Uterus (tissue), 4 donors: ENCODE measurements at places on chromosomes 2 and 18.

DNA sequence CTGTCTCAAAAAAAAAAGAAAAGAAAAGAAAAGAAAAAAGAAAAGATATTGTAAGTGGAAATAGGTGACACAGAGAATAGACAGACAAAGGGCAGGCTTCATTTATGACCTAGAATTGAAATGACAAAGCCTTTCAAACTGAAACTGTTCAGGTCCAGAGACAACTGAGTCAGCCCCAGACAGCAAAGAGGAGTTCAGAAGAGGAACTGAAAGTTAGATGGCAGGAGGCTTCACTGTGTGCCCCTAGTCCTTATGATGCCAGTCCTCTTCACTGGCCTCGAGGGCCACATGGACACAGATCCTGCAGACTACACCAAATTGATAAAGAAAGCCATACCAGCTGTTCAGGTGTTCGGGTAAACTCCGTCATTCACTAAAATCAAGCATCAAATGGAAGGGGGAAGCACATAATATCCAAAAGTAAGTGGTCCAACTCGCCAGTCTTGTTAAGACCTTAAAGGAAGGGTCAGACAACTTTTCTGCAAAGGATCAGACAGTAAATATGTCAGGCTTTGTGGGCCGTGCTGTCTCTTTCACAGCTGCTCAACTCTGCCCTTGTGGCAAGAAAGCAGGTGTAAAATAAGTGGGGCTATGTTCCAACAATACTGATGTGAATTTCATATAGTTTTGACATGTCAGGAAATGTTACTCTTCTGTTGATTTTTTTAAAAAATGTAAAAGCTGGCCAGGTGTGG, 231.9 kb upstream of the MGAT5 start:
- DNase-seq = no peak

GRCh38 chr2:27049422-27050280, 1.8 kb upstream of the AGBL5 start:
- peak; percentile 48 for DNase-seq

GRCh38 chr18:11066038-11066437, 83.3 kb downstream of the PIEZO2 start:
- DNase-seq = no peak

DNA sequence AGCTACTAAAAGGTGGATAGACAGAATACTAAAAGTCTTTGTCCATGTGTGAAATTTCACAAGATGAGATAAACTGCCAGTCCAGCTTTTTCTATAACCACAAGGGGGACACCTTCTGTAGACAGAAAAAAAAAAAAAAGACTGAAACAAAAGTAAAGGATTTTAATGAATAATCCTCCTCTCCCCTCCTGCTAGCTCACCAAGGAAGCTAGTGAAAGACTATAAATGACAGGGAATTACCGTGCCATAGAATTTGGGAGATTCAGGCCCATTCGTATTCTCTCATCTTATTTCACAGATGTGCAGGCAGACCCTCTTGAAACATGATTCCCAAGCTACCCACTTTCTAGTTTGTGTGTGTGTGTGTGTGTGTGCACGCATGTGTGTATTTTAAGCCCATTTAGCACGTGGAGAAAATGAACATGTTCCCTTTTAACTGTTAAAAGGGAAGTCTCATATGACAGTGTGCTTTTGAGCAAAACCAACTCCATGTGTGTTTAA, 36.3 kb upstream of the SLC8A1 start:
- no peak for DNase-seq

DNA sequence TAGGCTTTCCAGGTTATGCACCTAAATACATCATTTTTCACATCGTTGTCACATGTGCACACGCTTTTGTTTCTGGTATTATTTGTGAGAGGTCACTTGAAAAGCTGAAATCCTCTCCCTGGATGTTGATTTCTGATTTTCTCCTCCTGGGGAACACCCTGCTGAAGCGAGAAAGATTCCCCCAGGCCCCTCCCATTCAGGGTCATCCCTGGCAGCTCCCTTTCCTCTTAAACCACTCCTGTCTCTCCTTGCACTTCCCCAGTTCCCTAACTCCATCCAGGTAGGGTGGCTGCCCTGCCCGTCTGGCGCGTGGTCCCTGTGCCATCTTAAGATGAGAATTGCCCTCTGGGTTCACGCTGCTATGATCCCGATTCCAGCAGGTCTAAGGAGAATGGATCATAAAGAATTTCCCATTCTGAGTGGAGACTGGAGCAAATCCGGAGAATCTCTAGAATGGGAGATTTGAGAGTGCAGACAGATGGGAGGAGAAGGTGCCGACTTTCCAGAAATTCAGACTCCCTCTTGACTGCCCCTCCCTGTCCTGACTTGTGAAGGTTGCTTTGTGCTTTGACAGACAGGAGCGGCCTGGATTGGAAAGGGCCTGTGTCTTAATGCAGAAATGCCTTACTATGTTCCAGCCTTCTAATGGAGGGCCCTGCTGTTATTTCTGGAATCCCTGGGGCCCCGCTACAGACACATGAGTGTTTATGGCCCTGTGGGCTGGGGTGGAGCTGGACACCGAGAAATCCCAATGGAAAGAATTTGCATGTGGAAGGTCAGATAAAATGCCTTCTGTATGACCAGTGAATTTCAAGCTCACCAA, 1.3 kb upstream of the YWHAQ start:
- DNase-seq = no peak

DNA sequence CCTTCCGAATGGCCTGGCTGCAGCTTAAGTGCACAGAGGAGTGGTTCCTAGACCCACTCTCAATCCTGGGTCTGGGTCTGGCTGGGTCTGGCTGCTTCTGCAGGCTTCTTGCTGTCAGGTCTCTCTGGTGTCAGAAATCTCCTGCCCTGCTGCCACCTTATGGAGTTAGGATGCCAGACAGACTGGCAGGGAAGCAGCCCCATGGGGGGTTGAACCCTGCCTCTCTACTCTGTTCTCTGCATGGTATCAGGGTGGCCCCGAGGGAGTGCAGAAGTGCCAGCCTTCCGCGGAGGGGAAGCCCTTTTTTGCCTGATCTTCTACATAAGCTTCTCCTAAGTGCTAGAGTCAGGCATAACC, 89.4 kb downstream of the ZCCHC2 start:
- DNase-seq = no peak

- no peak for DNase-seq
Observed at GRCh38 chr18:77899972-77900754, 650.5 kb downstream of the GALR1 start.

GRCh38 chr2:85790499-85791188, 36.9 kb downstream of the ATOH8 start:
- DNase-seq = no peak

DNA sequence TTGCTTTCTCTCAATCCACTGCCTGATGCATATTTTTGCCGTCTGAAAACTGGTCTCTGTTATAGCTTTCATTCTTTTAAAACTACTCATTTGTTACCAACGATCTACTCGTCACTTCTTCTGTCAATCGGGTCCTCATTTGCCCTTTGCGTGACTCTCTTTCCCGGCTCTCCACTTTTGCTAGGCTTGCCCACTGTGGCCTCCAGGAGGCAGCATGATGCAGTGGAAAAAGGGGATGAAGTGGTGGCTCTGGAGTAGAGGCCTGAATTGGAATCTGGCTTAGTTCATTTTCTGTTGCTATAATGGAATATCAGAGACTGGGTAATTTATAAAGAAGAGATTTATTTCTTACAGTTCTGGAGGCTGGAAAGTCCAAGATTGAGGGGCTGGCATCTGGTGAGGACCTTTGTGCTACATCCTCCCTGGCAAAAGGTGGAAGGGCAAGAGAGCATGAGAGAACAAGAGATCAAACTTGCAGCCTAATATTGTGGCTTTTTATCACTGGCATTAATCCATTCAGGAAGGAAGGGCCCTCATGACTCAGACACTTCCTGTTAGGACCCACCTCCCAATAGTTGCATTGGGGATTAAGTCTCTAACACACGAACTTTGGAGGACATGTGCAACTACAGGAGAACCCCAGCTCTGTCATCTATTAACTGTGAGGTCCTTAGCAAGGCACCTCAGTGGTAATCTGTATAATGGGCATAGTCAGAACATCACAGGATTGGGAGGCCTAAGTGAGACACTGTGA, 15.4 kb downstream of the GDF7 start:
- no peak for DNase-seq

GRCh38 chr18:60560071-60560470, 187.5 kb upstream of the MC4R start:
- no peak for DNase-seq

- no peak for DNase-seq
Observed at GRCh38 chr2:120769787-120770120, 34.1 kb downstream of the GLI2 start.

- DNase-seq = no peak
Observed at GRCh38 chr2:231662811-231663457, 45.4 kb upstream of the PTMA start.

- DNase-seq = no peak
Observed at GRCh38 chr2:100632759-100633158, 70.0 kb downstream of the PDCL3 start.

DNA sequence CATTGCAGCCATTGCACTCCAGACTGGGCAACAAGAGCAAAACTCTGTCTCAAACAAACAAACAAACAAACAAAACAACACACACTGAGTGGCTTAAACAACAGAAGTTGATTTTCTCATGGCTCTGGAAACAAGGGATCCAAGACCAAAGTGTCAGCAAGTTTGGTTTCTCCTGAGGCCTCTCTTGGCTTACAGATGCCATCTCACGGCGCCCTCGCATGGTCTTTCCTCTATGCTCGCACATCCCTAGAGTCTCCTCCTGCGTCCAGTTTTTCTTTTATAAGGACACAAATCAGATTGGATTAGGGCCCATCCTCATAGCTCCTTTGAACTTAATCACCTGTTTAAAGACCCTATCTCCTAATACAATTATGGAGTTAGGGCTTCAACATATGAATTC, 133.4 kb upstream of the LRRTM1 start:
- no peak for DNase-seq

DNA sequence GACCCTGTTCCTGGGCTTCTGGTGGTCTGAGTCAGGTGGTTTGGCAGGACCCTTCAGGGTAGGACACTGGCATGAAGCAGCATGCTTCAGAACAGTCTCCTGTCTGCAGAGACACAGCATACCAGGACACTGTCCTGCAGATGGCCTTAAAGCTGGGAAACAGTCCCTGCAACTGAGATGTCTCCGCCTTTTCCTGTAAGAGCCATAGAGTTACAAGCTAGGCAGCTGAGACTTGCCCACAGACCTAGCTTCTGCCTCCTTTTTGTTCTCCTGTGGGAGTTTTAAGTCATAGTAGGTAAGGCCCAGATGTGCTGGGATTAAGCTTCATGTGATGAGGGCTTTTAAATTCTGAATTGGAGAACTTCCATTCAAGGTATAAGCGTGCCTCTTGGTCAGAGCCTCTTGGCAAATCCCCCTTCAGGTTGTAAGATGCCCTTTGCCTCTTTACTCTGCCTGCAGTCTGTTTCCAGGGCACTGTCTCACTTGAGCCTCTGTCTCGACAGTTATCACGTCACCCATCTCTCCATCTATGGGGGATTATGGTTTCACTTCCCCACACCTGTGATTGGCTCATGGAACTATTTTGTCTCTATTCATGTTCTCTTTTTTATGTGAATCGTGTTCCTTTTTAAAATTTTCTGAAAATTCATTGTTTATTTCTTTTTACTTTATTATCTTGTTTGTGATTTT, 51.8 kb downstream of the COA5 start:
- no peak for DNase-seq

DNA sequence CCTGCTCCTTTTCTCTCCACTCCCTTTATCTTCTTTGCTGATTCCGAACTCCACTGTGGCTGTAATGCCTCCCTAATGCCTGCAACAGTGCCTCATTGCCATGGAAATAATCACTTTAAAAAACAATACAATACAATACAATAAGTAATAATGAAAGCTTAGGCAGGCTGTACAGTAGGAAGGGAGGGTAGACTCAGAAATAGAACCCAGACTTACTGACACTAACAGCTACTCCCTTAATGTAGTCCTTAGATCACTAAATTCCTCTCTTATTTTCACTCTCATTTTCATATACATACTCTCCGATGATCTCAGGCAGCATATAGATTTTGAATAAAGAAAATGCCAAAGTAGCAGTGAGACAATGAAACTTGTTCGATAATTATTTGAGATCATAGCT, 70.2 kb downstream of the DLGAP1 start:
- DNase-seq = no peak

DNA sequence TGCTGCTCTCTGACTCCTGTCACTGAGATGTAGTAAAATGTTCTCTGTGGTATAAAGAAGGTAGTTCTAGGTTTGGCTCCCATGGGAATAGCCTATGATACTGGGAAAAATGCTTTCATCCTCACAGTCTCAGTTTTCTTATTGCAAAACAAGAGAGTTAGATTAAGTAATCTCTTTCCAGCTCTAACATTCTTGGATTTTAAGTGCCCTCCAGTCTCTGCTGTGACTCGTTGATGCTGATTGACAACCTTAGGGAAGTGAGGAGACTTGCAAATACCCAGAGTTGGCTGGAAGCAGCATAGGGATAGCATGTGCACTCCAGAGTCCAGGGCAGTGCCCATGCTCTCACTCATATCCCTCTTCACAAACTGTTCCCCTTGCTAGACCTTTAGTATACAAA, 534.9 kb downstream of the SLC4A3 start:
- DNase-seq = no peak

DNA sequence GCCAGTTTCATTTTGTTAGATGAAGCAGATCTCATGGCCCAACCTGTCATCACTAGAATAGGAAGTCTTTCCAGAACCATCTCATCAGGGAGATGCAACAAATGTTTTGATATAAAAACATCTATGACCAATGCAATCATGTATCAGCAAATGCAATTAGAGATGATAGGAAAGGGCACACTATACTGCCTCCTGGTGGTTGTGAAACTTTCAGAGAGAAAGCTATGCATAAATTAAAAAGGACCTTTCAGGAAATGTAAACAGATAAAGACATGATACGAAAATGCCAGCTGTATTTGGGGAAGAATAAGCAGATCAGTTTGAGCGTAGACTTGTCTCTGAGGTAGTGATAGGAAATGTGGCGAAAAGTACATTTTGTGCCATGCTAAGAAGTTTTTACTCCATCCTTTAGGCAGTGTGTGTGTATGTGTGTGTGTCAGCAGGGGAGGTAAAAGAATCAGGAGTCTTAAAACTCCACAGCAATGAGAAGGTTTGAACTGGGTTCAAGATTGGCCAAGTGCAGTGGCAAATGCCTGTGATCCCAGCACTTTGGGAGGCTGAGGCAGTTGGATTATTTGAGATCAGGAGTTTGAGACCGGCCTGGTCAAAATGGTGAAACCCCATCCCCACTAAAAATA, 479.3 kb downstream of the CPS1 start:
- no peak for DNase-seq

- no peak for DNase-seq
Observed at GRCh38 chr2:74010087-74010541, 25.4 kb downstream of the TET3 start.
